ENCODE measurements at places on chromosomes 2 and 18.

- DNase-seq, result no peak
These were observed 40.6 kb upstream of the RTTN start for GRCh38 chr18:70246061-70246466.

DNA sequence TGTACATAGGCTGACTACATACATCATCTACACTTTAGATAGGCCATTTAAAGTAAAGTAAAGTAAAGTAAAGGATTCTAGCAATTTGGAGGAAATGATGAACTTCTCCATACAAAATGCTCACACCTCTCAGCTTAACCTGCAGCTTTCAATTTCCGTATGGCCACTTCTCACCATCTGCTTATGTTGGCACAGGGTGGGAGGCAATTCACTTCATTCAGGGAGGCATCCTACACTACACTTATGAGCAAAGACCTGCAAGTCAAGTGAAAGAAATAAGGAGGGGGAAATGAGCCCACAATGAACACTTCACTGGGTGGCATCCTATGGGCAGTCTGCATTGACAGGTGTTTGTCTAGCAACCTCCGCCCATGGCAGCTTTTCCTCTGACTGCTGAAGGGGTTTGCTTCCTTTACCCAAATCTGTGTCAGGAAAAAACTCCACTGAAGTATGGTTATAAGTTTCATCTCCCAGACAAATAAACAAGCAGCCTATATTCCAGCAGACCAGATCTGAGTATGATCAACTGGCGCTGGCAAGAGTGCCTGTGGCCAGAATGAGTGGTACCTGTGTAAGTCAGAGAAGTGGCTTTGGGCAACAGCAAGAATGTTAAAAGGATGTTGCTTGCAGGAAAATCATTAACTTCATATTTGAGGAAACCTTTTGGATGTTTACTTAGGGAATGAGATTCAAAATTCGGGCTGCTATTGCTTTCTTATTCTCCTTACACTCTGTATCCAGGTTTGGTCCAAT lies 449.1 kb downstream of the TGIF1 start:
- DNase-seq, result no peak

DNA sequence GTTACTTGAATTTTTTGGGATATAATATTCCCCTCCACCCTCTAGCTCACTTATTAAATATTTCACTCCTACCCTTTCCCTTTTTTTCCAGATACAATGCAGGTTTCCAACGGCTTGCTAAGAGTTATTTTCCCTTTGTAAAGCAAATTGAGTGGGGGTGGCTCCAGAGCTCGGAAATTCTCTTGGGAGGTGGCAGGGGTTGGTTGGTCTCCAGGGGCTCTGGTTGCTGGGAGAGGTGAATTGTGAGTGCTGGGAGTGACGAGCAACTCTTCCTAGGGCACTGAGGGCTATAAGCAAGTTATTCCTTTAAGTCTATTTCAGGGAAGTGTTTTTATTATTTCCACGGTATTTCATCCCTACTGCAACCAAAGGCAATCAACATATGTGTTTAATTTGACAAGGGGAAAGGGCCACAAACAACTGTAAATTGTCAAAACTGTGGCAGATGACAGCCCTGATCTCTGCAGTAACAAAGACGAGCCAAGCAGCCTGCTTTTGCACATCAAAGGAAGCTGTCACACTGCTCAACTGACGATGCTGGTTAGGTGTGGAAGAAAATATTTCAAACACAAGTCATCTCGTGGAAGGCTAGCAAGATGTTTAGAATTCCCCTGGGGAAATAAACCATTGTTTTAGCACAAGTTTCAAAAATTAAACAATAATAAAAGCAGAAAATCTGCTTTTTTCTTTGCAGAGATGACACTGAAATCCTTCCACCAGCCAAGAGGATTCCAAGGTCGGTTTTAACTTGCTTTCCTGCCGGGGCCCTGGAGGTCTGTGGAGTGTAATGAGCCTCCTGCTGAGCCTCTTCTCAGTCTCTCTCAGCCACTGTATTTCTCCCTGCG lies 34.8 kb upstream of the ASXL2 start:
- DNase-seq, result no peak

DNA sequence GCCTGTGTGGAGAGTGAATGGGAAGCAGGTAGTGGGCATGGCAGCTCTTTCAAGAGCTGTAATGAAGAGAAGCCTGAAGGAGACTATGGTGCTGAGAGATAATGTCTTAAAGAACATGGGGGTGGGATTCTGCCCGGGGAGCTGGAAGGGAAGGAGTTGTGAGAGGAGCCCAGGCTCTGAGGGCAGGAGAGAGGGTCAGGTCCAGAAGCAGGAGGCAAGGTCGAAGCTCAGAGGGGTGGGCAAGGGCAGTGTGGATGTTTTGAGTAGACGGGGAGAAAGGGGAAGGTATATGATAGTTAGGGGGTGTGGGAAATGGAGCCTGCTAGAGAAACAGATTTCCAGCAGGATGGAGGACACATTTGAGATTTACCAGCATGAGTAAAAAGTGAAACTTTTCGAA lies 2.1 kb downstream of the CAPN10 start:
- no peak for DNase-seq

- DNase-seq, result peak; percentile 84
These were observed 136.8 kb upstream of the ARL4C start for GRCh38 chr2:234633581-234634230.

- no peak for DNase-seq
These were observed 51.2 kb downstream of the MBP start for GRCh38 chr18:77081390-77081778.

GRCh38 chr18:34809451-34810072 lies 99.5 kb downstream of the DTNA start:
- DNase-seq, result peak; percentile 41

DNA sequence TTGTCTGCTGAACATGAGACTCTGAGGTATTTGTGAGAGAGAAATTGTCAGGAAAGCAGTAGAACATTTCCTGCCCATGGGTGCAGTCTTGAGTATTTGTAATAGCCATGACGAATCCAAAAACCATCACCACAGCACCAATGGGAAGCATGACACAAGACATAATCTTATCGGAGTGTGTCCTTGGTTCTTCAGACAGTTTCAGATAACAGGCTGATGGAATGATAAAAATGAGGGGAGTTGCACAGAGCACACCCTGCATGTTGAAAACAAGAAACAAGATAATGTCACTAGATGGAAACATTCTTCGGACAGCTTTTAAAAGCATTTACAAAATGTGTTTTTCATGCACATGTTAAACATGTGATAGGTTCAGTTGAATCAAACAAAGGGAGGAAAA lies 56.9 kb downstream of the SLC38A11 start:
- DNase-seq, result no peak

DNA sequence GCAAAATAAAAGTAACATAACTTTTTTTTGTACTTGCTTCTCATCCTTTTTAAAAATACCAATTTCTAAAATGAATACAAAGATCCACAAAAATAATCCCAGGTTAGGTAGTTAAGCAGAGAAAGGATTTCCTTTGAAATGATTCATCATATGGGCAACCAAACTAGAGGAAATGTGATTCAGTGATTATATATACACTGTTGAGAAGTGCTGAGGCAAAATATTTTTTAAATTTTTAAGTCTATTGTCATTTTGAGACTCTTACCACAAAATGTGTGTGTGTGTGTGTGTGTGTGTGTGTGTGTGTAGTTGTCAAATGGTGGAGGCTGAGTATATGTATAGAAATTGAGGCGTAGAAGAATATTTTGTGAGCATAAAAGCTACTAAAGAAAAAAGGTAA lies 1075.3 kb downstream of the LRP1B start:
- DNase-seq, result no peak

DNA sequence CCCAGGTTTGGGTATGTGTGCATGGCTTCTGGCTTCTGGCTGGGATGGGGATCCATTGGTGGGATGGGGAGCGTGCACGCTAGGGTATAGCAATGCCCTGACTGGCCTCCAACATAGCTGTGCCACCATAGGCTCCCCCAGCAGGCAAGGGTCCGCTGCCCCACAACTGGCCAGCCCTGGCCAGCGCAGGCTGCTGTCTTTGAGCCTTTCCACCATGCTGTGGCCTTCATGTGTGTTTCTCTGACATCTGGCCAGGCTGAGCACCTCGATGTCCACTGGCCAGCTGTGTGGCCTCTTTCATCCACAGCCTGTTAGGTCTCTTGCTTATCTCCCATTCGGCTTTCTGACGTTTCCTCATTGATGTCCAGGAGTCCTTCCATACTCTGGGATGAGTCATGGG lies 231.3 kb downstream of the NDUFA10 start:
- DNase-seq, result no peak

DNA sequence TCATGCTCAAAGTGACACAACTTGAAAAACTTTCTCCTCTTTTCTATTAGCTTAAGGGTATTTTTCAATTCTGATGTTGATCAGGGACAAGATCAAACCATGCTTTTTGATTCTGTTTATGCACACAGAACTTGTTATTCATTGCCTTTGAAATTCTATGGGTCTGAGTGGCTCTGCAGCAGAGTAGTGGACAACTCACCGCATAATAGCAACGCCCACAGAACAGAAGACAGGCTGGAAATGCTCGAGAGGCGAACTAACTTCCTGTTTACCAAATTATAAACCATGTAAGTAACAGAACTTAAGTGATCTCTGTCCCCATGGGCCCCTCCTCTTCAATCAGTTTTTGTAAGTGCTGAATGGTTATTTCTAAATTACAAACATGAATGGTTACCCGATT lies 131.2 kb downstream of the CBLN2 start:
- no peak for DNase-seq

- no peak for DNase-seq
These were observed 183.9 kb downstream of the FAM210A start for GRCh38 chr18:13542520-13542847.

- DNase-seq, result no peak
These were observed 48.1 kb downstream of the EMILIN2 start for GRCh38 chr18:2894841-2895370.

GRCh38 chr18:79794846-79795245 lies 2.9 kb upstream of the KCNG2 start:
- DNase-seq, result no peak

DNA sequence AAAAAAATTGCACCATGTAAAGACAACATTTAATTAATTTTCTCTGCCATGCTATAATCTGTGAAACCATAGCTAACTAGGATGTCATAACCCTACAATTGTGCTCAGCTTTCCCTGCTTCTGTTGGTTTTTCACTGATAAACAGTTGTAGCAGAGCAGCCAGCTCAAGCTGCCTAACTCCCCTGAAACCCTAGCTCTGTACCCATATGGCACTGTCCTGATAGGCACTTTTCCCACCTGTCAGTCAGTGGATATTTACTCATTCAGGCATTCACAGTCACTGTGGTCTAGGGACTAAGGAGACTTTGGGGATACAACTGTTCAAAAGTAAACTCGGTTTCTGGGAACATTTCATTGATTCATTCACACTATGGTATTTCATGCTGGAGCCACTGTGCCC lies 407.0 kb downstream of the DSEL start:
- DNase-seq, result no peak

GRCh38 chr2:112566104-112566503 lies 18.3 kb upstream of the CHCHD5 start:
- DNase-seq, result no peak

- no peak for DNase-seq
These were observed 306.0 kb downstream of the FBXO15 start for GRCh38 chr18:73841661-73842060.

GRCh38 chr2:6828299-6828584 lies 37.5 kb downstream of the CMPK2 start:
- peak; percentile 21 for DNase-seq

DNA sequence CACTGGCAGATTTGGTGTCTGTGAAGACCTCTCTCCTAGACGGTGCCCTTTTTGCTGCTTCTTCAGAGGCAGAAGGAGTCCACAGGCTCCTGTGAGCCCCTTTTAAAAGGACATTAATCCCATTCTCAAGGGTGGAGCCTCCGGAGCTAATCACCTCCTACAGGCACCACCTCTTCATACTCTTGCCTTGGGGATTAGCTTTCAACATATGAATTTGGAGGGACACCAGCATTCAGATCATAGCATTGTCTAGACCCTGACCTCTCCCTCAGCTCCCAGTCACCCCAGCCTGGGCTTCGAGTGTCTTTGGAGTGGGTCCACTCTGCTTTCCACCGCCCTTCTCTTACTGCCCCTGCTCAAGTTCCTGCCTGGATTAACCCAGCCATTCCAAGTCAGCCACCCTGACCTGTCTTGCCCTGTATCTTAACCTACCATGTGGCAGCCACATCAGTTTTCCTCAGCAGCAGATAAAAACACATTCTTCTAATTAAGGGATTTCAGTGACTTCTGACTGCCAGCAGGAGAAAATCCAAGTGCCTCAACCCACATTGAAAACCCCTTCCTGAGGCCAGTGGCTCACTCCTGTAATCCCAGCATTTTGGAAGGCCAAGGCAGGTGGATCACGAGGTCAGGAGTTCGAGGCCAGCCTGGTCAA lies 6.1 kb upstream of the NCL start:
- no peak for DNase-seq

GRCh38 chr2:148044322-148044721 lies 23.4 kb downstream of the MBD5 start:
- no peak for DNase-seq

DNA sequence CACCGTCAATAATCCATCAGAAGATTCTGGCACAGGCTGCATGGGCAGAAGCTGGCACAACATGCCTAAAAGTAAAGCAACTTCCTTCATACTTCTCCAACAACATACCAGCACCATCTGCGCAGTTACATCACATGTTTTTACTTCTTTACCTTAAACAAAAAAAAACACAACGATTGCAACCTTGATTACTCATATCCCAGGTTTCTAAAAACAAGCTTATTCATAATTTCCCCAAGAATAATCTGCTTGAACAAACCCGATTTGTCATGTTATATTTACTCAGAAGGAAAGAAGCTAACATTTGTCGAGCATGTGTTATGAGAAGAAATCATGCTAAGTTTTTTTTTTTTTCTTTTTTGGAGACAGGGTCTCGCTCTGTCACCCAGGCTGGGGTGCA lies 54.7 kb downstream of the THADA start:
- no peak for DNase-seq
